ENCODE measurements at places on chromosomes 2 and 18.
A peak's percentile ranks its signal among the peaks of the same experiment; 100 is the strongest.

- no peak for DNase-seq
Measured at GRCh38 chr18:58669731-58670378, 1.4 kb upstream of the MALT1 start.

GRCh38 chr2:11446733-11447248 lies 19.2 kb downstream of the E2F6 start:
- DNase-seq = peak; percentile 63

DNA sequence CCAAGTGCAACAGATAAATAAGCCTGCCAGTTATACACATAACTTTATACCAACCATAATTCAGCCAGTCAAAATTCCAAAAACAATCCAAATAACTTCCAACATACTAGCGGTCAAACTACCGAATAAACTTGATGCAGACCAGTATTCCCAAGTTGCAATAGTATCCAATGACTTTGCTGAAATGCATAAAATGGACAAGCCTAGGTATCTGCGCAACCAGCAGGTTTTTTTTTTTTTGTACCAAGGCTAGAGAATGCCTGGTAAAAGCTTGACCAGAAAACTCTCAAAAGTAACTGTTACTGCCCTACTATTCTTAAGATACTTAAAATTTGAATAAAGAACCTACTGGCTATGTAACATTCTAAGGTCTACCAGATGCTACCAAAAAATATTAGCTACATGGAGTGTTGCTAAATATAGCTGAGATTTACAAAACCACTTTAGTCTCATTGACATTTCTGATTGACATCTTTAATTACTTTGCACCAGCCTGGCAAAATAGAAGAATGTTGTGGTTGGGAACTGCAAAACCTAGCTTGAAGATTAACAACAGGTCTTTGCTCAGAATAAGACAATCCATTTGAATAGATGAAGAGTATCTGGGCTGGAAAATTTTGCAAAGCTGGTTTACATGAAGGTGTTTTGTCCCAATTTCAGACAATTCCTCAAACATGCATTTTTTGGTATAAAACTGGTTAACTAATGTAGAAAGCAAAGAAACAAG lies 7.3 kb downstream of the SRSF7 start:
- no peak for DNase-seq

GRCh38 chr18:50218432-50219197 lies 23.7 kb upstream of the MYO5B start:
- peak; percentile 97 for DNase-seq

GRCh38 chr2:19801367-19802080 lies 100.3 kb downstream of the TTC32 start:
- DNase-seq = no peak

DNA sequence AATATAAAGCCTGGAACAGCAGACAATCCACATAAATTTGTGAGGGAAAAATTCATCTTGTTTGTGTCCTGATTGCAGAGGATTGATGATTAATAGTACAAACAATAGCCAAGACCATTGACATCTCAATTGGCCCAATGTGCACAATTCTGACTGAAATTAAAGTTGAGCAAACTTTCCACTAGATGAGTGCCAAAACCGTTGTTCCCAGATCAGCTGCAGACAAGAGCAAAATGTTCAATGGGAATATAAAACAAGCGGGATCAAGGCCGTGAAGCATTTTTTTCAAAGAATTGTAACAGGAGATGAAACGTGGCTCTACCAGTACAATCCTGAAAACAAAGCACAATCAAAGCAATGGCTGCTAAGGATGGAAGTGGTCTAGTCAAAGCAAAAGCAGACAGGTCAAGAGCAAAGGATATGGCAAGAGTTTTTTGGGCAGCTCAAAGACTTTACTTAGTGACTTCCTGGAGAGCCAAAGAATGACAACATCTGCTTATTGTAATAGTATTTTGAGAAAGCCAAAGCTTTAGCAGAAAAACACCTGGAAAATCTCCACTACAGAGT lies 55.9 kb upstream of the KIF5C start:
- no peak for DNase-seq

GRCh38 chr2:217166241-217166850 lies 306.5 kb upstream of the TNP1 start:
- peak; percentile 3 for DNase-seq

GRCh38 chr18:50616484-50617048 lies 56.7 kb downstream of the MAPK4 start:
- no peak for DNase-seq

DNA sequence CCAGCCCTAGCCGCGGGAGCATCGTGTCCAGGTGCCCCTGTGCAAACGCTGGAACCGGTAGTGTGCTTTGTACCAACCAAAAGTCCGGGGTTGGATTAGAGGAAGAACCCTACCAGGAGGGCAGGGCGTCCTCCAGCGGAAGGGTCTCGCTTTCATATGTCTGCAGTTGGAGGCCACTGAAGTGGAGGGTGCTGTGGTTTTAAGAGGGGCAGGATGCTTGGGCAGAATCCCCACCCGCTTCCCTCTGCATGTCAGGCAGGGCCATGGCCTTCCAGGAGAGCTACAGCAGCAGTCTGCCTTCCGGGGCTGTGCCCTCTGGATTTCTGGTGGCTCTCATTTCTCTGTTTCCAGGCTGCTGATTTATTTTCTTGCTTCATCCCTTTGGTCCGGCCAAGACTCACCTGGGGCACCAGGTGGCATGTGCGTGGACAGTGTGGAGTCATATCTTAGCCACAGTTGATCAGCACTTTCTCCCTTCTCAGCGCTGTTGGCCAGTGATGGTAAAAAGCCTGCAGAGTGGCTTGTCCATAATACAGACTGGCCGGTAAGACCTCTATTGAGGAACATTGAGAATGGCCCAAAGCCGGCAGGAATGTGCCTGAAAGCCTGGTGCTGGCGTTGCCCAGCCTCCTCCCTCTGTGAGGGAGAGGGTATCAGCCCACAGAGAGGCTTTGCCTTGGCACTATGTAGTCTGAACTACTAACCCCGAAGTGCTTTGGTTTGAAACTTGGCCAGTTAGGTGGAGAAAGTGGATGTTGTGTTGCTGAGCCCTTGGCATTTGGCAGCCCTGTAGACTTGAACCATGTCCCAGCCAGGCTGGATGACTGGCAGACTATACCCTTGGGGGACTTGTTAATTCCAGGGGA lies 1.8 kb downstream of the AGAP1 start:
- DNase-seq = no peak

DNA sequence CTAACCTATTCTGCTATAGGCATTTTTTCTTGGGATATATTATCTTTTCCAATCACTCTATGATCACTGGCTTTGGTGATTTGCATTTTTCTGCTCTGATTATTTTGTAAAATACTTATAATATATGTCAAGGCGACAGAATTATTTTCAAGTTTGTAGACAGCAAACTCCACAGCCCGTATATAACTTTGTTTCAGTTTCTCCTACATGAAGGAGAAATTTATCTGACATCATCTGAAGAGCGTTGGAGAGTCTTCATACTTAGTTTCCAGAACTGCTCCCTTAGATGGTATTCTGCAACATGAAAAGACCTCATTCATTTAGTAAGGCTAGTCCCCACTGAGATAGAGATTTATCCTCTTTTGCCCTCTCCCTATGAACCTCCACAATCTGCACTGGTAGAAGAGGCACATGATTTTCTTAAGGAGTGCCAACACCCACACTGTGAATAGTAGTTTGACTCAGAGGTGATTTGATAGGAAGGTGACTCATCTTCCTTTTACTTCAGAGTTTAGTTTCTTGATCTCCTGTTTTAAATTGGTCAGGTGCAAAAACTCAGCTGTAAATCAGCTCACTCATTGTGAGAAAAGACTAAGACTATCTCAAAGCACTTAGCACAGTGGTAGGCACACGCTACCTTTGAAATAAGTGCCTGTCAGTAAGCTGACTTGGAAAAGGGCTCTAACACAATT lies 1848.6 kb upstream of the CELF4 start:
- no peak for DNase-seq

DNA sequence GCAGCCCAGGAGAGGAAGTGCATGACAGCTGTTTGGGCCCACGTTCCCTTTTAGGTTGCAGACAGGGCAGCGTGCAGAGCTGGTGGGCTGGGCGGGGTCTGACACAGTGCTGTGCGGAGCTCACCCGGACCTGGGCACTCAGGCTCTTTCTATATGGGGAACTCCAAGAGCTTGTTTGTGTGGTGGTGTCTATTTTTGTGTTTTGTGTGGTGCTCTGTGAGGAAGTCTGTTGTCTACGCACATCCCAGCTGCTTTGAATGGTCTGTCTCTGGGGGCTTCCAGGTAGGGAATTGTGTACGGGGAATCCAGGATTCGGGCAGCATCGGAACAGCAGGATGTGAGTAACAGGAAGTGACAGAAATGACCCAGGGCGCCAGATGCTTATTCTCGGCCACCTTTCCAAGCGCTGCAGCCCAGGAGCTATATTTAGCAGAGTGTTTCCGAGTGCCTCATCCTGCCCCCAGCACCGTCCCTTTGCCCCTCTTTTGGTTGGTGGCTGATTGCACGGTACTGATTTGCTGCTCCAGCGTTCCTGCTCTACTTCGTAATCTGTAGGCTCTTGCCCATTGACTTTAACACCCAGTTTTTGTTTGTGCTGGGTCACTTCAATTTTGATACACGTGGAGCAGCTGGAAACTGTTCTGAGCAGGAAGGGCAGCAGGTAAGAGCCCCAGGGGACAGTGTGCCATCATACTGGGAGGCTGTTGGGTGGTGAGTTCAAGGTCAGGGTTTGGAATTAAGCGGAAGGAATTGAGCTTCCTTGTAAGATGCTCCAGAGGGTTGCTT lies 64.7 kb downstream of the DGKD start:
- DNase-seq = no peak

DNA sequence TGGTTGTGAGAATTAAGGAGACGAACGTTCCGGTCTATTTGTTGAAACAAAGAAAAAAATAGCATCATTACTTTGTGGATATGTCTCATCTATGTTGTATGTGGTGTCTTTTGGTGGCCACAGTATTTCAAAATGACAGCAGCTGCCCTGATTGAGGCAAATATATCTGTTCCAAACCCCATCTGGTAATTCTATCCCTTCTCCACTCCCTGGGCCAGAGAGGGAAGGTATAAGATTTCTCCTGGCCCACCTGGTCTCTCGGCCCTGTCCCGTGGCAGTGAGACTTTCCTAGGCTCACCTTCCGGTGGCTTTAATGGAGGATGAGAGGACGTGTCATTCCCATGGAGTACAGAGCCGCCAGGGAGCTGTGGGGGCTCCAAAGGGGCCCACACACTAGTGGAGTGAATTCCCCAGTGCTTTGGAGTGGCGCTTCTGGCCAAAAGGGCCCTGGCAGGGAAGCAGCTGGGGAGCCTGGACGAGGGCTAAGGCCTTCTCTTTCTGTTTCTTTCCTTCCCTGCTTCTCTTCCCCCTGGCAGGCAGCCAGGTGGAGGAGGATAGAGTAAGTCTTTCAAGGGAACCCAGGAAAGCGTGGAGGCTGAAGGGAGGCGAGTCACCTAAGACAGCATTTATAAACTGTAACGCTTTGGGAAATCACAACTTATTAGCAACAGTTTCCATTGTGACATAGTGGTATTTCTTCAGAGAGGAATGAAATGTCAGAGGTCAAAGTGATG lies 5.6 kb downstream of the FOSL2 start:
- no peak for DNase-seq

GRCh38 chr2:131673400-131674173 lies 145.9 kb downstream of the CCDC74A start:
- peak; percentile 87 for DNase-seq

GRCh38 chr2:103875131-103875530 lies 978.8 kb upstream of the POU3F3 start:
- no peak for DNase-seq

- DNase-seq = no peak
Measured at GRCh38 chr2:21265752-21266151, 142.0 kb downstream of the TDRD15 start.

- peak; percentile 60 for DNase-seq
Measured at GRCh38 chr2:172806493-172806892, 70.8 kb downstream of the RAPGEF4 start.

- DNase-seq = no peak
Measured at GRCh38 chr2:68741805-68742306, 7.2 kb downstream of the ARHGAP25 start.

GRCh38 chr2:165406173-165406572 lies 63.3 kb upstream of the CSRNP3 start:
- DNase-seq = no peak

DNA sequence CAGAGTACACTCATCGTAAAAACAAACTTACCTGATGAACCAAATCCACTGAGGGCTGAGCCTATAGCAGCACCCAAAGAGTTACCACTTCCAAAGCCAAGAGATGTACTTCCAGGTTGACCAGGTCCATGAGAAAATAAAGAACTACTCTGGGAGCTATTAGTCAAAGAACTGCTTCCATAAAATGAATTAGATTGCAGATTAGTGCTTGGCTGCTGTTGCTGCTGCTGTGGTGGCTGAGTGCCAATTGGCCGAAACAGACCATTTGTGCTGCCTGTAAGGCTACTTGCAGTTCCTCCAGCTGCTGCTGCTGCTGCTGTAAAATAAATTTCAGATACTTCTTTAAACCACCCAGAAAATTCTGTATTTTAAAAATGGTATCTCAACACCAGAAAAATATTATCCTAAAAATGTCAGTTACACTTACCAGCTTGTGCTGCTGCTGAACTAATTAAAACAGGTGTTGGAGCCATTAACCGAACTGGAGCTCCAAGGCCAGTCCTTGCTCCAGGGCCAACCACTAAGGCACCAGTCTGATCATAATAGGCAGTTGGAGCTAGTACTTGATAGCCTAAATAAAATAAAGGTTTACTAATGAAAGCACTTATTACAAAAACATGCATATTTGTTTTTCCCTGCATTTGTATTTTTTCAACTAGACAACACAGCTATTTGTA lies 58.1 kb upstream of the SDC1 start:
- DNase-seq = no peak

GRCh38 chr2:171225989-171226388 lies 65.3 kb upstream of the TLK1 start:
- no peak for DNase-seq

- DNase-seq = no peak
Measured at GRCh38 chr2:134835471-134835870, 2.9 kb upstream of the ACMSD start.

DNA sequence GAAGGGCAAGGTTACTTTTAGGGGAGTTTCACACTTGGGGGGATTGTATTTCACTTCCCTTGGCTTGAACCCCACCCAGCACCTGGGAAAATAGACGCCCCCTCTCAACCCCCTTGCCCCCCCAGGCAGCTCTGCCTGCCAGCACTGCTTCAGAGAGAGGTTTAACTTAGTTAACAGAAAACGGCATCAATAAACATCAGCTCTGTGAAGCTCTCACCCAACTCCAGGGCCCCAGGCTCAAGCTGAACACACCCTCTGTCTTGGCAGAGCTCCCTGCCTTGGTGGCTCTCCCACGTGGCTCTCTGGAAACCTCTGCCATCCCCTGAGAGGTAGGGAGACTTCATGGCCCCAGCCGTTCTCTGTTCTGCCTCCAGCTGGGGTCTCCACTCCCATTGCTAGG lies 244.1 kb downstream of the ACKR3 start:
- DNase-seq = no peak

- no peak for DNase-seq
Measured at GRCh38 chr2:232658217-232658785, 24.9 kb downstream of the EFHD1 start.

DNA sequence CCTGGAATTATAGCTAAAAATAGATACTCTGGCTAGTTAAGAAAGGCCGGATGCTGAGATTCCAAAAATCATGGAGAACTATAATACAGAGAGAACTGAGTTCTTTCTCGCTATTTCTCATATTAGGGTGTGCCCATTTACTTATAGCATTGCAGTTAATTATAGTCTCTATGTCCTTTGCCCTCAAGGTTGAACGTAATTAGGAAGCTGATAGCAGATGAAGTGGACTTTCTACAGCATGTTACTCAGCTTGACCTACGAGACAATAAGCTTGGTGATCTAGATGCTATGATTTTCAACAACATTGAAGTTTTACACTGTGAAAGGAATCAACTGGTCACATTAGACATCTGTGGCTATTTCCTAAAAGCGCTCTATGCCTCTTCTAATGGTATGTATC lies 187.4 kb downstream of the PHLPP1 start:
- no peak for DNase-seq
